ENCODE measurements at places on chromosomes 5 and 9. TPM values are rescaled to one million over a fixed set of nuclear protein-coding genes. Genes with fewer than 3 reads are reported as not detected.

Gene TXN
- 178 TPM for total RNA-seq

Gene LHX6
- 16.9 TPM for total RNA-seq

Gene PCDHA9
- total RNA-seq, result 0.20 TPM

Gene CEMIP2
- 219 TPM for total RNA-seq

Gene GPR150
- 0.49 TPM for total RNA-seq

Gene ADAMTSL1
- total RNA-seq, result 7.3 TPM

Gene JAKMIP2
- total RNA-seq, result 7.5 TPM

Gene CCL19
- total RNA-seq, result 1.1 TPM

Gene FAM151B
- total RNA-seq, result 3.4 TPM

- no peak for DNase-seq
Measured at GRCh38 chr5:51488803-51489642, 105.8 kb downstream of the ISL1 start.

GRCh38 chr5:72013766-72014624, 93.3 kb upstream of the MAP1B start:
- no peak for DNase-seq

GRCh38 chr9:81999806-82000205, 11.2 kb downstream of the SPATA31D1 start:
- no peak for DNase-seq

DNA sequence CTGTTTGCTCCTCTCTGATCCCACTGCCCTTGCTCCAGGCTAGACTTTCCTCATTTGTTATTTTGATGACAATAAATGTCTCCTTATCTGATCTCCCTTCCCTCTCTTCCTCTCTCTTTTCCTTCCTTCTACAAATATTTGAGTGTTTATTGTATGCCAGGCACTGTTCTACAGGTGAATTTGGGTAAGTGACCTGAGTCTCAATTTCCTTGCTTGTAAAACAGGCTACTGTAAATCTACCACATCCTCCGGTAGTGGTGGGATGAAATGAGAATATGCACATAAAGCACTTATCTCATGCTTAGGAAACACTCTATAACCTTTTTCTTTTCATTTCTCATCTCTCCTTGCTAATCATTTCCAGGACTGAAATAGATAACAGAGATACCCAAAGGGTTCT, 86.4 kb downstream of the HMHB1 start:
- DNase-seq, result no peak

GRCh38 chr5:111935835-111936234, 178.8 kb upstream of the NREP start:
- DNase-seq, result no peak

GRCh38 chr5:157180374-157181264, at the start of gene ITK:
ITK (plus strand) TSS chr5:157180840; CDS start chr5:157180978, 138 bp downstream.
- DNase-seq, result no peak

DNA sequence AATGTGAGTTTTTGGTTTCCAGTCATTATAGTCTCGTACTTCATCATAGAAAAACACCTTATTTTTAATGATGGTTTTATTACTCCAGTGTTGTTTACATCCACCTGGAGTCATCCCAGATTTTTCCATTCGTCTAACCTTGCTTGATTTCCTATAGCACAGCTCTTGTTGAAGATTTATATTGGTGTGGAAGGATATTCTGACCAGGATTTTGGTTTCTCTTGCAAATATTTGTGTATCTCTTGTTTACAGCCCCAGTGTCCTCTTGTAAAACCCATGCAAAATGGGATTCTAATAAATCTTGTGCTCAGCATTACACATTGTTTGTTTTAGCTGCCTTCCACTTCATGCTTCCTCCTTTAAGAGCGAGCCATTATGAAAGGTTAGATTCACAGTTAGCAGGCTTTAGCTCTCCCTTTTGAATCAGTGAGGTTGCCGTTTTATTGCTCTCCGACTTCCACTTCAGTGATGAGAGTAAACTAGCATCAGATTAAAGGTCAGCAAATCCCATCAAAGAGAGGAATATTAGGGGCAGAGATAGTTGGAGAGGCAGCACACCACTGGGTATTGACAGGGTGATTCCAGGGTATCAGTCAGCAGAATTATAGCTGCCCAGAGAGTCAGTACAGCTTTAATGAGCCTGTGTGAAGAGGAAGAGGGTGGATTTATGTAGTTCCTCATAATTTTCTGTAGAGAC, 157.1 kb downstream of the PBX3 start:
- no peak for DNase-seq

DNA sequence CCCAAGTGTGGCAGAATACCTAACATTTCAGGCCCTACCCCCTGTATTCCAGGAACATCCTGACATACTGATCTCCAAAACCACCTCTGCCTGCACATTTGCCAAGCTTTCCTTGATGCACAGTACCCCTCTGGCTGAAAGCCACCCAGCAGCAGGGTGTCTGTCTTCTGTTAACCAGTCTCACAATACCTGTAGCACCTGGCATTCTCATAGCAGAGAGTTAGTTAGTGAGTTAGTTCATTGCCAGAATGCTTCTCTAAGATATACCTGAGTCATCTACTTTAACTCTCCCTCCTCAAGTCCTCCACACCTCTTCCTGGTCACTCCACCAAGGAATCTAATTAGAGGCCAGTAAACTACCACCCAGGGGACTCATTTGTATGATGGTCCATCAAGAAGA, 46.1 kb upstream of the IL7R start:
- DNase-seq, result no peak

DNA sequence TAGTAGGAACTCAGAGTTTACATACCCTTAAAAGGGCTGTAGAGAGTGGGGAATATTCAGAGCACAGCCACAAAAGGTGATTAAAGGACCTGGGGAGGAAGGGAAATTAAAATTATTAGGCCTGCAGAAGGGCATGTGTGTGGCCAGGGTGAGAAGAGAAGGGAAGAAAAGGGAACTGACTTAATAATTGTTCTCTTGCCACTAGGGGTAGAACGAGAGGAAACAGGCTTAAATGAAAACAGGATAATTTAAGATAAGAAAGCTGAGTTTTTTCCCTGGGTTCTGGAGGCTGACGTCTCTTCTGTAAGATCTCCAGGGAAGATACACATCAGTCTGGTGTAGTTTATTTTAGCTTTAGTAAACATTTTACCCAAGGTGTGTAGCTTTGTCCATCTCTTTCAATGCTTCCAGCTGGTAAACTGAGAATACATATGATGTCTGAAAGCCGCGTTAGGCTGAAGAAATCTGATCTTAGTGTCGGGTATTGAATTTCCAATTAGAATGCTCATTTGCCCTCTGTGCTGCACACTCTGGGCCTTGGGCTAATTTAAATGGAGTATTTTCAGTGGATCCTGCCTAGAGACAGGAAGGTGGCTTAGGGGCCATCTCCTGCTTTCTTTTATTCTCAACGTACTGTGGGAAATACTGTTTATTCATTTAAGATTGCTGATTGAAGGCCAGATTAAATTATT, 416.8 kb downstream of the TMEM38B start:
- DNase-seq, result no peak

DNA sequence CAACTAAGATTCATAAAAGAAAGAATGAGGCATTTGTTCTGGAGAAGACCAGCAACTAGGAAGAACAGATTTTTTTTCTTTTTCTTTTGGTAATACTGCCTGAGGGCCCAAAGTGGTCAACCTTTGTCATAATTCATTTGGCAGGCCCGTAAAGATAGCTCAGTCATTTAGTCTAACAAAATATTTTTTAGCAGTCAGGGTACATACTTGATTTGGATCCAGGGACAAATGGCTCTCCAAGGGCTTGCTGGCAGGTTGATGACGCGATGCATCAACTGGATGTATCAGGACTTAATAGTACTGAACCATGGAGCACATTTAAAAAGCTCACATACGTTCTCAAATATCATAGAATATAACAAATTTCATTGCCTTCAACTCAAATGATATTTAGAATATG, 203.4 kb upstream of the ZNF608 start:
- DNase-seq, result no peak

GRCh38 chr9:69582544-69583297, 89.5 kb downstream of the APBA1 start:
- DNase-seq, result no peak

- DNase-seq, result no peak
Measured at GRCh38 chr5:150317048-150318003, 14.6 kb upstream of the ARSI start.

DNA sequence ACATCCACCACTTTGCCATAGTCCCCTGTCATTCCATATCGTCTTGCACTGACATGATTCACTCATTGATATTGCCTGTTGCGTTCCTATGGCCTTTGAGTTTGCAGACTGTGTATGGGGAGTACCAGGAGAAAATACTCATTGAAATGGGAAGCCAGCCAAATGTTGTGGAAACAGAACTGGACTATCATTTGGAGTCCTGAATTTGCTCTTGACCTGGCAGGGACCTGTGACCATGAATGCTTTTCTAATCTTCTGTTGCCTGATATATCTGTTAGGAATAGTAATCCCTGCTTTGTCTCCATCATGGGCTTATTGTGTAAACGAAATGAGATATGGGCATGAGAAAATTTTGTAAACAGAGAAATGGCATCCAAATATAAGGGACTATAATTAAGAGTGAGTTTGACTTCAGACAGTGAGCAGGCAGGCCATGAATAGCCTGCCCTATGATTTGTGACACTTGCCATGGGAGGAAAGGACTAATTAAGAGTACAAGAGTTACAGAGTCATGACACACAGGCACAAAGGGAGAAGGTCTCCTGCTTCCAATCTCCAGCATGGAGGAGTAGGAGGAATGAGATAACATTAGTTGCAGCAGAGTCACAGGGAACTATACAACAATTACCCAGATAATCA, 572.9 kb upstream of the SGCD start:
- no peak for DNase-seq

- DNase-seq, result peak; percentile 29
Measured at GRCh38 chr5:141870871-141871270, 7.3 kb downstream of the PCDH1 start.

GRCh38 chr5:72366324-72366976, 46.3 kb downstream of the PTCD2 start:
- no peak for DNase-seq

GRCh38 chr5:88045931-88046461, 222.6 kb downstream of the TMEM161B start:
- no peak for DNase-seq

DNA sequence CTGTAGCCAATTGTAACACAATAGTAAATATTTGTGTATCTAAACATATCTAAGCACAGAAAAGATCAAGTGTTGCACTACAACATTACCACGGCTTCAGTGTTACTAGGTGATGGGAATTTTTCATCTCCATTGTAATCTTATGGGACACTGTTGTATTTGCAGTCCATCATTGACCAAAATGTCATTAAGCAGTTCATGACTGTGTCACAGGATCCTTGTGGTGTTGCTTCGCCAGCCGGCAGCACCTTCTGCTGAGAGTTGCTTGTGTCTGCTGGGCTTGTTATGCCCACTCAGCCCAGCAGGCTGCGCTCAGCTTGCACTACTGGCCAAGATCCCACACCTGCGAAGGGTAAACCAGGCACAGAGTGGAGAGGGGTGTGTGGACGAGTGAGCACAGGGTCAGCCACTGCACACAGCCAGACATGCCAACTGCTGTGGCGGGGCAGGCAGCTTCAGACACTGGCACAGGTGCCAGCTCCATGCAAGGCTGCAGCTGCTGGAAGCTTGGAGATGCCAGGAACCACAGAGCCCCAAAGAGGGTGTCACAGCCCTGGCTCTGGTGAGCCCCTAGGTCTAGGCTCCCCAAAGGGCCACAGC, 273.7 kb downstream of the CETN3 start:
- DNase-seq, result no peak

DNA sequence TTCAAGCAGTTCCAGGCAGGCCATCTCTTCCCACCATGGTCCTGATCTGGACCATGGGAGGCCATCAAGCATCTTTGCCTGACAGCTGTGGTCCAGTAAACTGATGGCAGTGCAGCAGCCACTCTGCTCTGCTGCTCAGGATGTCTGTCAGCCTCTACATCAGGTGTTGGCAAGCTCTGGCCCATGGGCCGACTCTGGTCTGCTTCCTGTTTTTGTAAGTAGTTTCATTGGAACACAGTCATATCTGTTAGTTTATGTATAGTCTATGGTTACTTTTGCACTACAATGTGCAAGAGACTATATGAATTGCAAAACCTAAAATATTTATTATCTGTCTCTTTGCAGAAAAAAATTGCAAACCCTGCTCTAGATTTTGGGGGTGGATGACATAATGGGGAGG, 225.0 kb downstream of the KCTD16 start:
- no peak for DNase-seq

GRCh38 chr5:132180134-132180745, 47.4 kb downstream of the P4HA2 start:
- DNase-seq, result no peak

DNA sequence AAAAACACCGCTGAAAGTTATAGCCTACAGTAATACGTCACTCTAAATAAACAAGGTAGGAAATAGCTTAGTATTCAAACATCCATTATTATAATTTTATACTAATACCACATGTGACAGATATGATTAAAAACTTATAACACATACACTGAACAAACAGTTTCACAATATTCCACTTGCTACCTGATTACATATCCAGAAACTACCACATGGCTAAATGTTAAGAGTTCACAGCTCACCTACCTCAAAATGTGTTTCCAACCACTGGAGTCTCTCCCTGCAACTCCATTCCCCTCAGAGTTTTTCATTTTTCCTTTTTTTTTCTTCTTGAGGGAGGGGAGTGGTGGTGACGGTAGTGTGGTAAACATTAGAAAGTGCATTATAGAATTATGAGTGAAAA, 12.1 kb downstream of the RICTOR start:
- no peak for DNase-seq

DNA sequence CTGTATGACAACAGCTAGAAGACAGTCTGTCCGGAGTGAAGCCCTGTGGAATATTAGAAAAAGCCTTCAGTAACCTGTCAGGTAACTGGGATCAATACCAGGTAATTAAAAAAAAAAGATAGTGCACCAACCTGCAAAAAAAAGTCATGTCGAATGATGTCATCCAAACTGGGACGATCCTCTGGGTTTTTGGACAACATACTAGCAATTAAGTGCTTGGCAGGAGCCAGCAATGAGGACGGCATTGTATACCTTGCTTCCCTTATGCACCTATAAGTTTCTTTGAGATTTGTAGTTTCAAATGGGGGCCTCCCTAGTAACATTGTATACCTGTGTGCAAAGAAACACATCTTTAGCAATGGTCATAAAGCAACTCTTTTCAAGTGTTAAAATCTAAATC, 2.8 kb downstream of the PLK2 start:
- DNase-seq, result no peak

DNA sequence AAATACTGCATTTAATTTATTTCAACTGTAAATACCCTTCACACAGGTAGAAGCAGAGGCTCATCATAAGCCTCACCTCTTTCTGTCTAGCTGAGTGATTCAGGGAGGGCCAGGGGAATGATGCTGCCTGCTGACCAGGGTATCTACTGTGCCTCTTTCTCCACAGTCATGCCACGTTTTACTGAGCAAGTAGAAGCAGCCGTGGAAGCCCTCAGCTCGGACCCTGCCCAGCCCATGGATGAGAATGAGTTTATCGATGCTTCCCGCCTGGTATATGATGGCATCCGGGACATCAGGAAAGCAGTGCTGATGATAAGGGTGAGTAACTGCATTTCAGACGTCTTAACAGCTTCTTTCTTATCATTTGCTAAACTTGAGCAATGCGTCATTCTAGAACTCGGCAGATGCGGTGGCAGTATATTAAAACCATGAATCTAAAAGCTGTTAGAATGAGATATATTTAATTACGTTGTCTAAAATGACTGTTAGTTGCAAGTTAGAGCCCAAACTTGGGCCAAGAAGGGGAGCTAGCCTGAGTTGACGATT, 50.0 kb upstream of the LRRTM2 start:
- no peak for DNase-seq
